Neural progenitor cell (in vitro differentiated cells): ENCODE measurements at places on chromosomes 1 and 21. TPM values are rescaled to one million over a fixed set of nuclear protein-coding genes. Genes with fewer than 3 reads are reported as not detected.

LCE3E gene
- not detected in 2 replicates for total RNA-seq

FCGR3A gene
- total RNA-seq = not detected in 2 replicates

NBPF20 gene
- 0.37 and 0.68 TPM in 2 replicates for total RNA-seq

DNA sequence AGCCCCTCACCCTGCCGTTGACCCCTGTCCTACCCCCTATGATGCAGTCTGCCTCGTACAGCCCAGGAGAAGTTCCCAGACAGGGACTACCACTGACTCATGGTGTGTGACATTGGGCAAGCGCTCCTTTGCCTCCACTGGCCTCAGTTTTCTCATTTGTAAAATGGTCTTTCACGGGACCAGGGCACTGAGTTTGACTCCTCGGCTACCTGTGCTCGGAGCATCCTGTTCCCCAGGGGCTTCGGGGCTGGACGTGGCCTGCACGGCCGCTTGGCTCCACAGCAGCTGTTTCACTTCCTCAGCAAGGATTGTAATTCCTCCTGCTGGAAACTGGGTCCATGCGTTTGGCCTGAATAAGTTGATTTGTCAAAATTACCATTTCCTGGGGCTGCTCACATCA is 277.3 kb downstream of the MATN1 start:
- no peak for DNase-seq

DNA sequence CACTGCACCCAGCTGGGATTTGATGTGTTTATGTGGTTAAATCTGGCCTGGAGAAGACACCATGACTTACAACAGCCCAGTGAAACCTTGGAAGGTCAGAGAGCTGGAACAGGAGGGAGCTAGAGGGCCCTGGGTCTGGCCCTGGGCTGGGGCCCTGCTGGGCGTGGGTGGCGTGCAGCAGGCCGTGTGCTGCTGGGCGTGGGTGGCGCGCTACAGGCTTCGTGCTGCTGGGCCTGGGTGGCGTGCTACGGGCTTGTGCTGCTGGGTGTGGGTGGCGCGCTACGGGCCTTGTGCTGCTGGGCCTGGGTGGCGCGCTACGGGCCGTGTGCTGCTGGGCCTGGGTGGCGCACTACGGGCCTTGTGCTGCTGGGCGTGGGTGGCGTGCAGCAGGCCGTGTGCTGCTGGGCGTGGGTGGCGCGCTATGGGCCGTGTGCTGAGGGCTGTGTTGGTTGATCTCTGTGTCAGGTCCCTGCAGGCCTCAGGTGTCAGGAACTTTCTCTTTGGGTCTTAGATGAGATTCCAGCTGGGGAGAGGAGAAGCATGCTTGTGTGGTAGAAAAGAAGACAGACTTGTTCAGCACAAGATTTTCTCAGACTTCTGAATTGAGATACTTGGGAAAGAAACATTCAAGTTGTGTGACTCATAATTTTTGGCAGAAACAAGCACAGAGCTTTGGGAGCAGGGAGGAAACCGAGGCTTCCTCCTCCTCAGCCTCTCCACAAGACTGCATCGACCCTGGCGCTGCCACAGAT is 66.0 kb downstream of the COL18A1 start:
- no peak for DNase-seq

DNA sequence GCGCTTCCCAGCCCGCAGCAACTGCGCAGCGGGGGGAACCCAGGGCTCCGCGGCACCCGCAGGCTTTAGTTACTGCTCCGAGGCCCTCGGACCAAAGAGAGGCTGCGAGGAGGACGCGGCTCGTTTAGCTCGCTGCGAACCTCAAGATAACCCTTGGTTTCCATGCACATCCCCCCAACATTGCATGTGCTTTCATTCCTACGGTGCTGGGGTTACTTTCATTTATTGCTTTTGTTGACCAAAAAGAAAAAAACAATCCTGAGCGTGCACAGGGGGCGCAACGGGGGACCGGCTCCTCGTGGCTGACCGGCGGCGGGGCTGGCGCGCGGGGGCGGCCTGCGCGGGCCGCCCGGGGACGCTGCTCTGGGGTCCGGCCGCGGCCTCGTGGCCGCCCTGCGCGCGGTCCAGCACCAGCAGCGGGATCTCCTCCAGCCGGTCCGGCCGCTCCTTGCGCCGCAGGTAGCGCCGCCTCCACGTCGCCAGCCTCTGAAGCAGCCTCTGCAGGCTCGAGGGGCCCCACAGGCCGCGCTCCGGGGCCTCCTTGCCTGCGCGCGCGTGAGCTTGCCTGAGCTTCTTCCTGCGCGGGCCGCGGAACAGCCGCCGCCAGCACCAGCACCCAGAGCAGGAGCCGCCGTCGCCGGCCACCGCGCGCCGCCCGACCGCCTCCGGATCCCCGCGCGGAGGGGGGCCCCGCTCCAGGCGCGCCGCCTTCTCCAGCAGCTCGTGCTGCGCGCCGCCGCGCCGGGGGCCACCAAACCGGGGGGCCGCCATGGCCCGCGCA is 77.4 kb downstream of the DESI2 start:
- DNase-seq = peak; percentile 63

DNA sequence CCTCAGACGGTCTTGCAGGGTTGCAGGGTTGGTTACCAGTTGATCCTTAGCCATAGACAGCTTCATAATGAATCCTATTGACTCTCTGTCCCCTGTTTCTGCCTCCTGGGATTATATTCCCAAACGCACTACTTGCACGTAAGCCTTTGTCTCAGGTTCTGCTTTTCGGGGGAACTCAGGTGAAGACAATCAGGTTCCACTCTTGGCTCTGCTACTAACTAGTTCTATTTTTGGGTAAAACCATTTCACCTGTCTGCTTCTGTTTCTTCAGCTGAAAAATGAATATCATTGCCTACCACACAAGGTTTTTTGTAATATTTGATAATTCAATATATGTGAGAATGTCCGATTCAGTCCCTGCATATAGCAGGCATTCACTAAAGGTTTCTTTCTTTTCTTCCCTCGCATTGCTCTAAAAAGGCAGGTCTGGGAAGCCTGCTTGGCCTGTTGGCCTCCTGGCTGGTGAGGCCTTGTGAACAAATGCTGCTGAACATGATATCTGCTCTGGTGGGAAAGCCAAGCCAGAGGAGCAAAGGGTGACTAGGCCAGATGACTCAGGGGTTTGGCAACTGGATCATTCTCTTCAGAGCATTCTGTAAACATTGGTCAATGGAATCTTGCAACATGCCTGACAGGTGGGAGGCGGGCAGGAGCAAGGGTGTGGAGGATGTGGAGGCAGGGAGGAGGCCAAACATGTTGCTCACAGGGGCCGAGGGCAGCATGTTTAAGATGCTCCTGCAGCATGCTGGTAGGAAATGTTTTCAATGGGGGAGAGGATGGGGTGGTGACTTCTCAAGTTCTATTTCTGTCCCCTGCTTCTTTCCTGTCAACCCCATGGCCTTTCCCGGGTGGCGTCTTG is 23.8 kb downstream of the IER5 start:
- no peak for DNase-seq

DNA sequence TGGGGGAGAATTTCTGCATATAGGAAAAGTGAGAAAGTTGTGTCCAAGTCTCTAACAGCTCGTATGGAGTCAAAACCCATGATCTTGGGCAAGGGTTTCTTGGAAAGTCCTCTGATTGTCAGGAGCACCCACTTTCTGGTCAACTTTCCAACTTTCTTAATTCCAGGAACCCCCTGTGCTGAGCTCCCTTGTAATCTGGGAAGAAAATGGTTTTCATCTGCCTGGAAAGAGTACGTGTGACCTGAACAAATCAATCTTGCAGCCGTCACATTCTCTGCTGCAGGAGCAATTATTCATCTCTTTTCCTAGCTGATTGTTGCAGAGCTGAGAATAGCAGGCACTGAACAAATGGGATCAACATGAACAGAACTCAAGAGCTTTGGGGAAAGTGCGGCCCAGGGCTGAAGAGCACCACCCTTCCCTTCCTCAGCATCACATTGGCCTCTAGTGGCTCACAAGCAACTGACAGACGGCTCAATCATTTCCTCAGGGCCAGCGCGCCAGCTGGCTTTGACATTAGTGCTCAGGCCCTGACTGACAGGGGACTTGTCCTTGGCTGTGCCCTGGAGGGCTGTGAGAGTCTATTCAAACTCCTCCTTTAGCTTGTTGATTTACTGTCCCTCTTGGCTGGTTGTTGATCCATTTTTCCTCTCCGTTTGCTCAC is 295.2 kb downstream of the HLX start:
- DNase-seq = peak; percentile 34
